ENCODE measurements at places on chromosomes 13 and 19.

GRCh38 chr13:21025539-21025938 is 35.8 kb downstream of the LATS2 start:
- DNase-seq: no peak

- DNase-seq: no peak
Observed at GRCh38 chr19:30136611-30137195, 194.7 kb downstream of the URI1 start.

GRCh38 chr19:18742838-18743783 is 48.0 kb downstream of the COMP start:
- no peak for DNase-seq

GRCh38 chr13:47639738-47640447 is 361.2 kb downstream of the SUCLA2 start:
- DNase-seq: no peak

DNA sequence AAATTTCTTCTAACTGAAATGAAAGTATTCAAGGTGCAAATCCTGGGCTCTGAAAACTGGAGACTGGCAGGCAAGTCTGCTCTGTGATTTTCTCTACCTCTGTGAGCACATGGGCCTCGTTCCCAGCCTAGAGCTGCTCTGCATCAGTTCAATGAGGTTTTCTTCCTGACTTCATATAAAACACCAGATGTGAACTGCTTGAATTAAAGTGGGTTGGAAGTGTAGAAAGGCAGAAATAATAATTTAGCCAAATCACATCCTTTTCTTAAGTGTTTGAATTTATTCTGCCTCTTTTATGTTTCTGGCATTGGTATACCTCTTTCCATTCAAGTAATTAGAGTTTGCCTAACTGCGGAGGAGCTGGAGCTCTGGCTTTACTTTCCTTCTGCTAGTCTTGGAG is 540.8 kb downstream of the OLFM4 start:
- DNase-seq: no peak

DNA sequence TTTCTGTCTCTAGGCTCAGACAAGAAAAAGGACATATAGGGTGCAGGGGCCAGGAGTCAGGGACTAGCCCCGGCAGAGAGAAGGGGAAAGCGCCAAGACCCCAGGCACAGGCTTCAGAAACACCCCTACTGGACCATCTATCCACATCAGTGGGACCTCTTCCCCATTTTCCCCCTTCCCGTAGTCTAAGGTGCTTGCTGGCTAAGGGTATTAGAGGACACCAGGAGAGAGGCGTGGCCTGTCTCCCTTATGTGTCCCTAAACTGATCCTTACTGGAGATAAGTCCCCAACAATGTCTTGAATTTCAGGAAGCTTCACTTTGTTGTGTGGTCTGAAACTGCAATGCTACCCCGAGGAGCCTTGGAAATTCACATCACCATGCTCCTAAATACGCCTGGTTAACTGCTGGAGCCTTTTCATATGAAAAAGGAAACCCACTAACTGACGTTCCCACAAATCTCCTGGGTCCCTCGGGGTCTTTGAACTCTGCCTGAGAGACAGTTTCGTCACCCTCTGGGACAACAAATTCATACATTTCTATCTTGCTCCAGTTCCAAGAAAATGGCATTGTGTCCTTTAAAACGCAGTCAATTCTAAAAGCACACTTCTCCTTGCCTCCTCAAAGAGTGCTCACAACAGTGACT is 197.7 kb downstream of the COL4A1 start:
- no peak for DNase-seq

DNA sequence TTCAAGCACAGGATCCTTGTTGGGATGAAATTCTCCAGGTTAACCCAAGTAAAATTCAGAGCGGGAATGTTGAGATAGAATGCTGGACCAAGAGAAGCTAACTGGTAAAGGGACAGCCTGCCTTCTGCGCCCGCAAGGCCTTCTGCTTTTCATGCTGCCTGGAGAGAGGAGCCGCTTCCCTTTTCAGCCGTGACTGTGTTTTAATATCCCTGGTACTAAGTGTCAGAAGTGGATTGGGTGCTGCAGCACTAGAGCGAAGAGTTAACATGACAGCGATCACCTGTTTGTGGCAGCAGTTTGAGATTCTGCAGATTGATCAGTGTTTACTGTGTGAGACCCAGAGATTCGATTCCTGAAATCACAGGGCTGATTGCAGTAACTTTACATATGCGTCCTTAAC is 197.4 kb upstream of the ZNF536 start:
- no peak for DNase-seq

GRCh38 chr19:6765738-6766356 is 1.4 kb downstream of the SH2D3A start:
- no peak for DNase-seq

DNA sequence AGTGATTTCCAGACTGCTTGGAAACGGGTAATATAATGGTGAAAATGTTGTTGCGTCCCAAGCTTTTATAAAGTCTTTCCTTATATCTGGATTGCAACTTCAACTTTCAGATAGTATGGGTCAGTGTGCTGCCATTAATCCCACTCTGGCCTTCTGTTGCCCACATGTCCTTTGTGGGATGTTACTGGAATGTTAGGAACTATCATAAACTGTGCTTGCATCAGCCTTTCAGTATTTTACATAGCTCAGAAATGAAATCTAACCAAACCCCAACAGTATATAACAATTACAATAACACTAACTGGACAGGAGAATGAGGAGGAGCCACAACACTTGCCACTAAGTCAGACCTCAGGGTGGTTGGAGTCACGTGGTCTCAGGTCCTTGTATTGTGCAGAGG is 78.9 kb downstream of the LNX2 start:
- DNase-seq: peak; percentile 10

GRCh38 chr19:41089959-41090358 is 1.7 kb downstream of the CYP2A13 start:
- no peak for DNase-seq

- DNase-seq: no peak
Observed at GRCh38 chr19:3970313-3970807, 539 bp downstream of the DAPK3 start.

GRCh38 chr19:1435378-1435989 is 2.7 kb upstream of the RPS15 start:
- DNase-seq: no peak

DNA sequence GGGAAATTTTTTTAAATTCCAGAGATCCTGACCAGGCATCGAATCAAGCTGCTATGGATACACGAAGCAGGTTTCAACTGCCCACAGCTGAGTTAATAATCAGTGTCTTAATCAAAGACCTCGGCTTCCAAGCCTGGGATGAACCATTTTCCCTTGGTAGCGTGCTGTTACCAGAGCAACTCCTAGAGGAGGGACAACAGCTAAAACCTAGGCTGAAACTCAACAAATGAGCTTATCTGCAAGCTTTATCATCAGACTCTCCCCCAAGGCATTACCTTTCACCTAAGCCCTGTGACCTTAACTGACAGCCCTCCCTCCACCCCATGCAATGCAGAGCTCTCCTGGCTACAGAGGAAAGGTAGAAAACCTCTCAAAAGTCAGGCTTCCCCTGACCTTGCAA is 39.7 kb downstream of the RCBTB1 start:
- DNase-seq: no peak

Measured in skeletal muscle cell (primary cell).